ENCODE measurements at places on chromosomes 13 and 19.

GRCh38 chr19:53993448-53993847, 2.0 kb downstream of the CACNG6 start:
- no peak for DNase-seq

GRCh38 chr19:2618611-2619010, 83.9 kb downstream of the GNG7 start:
- DNase-seq = no peak

DNA sequence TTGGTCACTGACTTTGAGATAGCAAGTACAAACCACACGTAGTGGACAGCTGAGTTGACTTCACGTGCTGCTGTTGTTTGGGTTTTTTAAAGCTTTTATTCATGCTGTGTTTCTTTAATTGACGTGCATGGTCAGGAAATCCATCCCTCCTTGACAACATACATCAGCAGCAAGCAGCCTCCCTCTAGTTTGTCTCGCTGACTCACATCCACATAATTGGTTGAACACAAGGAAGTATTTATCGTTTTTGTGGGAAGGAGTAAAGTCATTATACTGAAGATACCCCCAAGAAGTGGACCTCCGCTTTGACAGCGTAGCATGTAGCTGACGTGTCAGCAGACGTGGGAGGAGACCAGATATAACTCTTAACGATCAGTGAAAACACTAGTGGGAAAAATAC, 355.8 kb downstream of the MYO16 start:
- DNase-seq = no peak

DNA sequence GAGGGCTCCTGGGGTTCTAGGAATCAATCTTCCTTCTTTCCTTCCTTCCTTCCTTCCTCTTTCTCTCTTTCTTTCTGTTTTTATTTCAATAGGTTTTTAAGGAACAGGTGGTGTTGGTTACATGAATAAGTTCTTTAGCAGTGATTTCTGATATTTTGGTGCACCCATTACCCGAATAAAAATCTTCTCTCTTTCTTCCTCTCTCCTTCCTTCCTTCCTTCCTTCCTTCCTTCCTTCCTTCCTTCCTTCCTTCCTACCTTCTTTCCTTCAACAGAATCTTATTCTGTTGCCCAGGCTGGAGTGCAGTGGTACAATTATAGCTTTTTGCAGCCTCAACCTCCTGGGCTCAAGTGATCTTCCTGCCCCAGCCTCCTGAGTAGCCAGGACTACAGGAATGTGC, 16.0 kb upstream of the URI1 start:
- DNase-seq = no peak

- peak; percentile 75 for DNase-seq
These were observed 20.8 kb downstream of the NOVA2 start for GRCh38 chr19:45952686-45953505.

DNA sequence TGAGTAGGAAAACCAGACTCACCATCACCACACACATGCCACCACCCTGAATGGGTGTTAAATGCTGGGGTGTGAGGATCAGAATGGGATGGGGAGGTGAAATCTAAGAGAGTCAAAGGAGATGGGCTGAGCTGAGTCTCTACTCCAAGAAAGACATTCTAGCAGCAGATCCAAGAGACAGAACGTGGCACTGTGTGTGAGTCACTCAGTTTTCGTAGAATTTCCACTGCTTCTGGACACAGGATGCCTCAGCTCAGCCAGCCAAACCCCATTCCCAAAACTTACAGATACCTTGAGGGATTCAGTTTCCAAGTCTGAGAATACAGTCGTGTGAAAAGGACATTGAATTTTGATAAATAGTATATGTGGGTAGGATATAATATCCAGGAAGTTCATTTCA, 7.3 kb upstream of the CYP2A7 start:
- DNase-seq = no peak

- no peak for DNase-seq
These were observed 147.4 kb downstream of the ABCC4 start for GRCh38 chr13:95153647-95154412.

DNA sequence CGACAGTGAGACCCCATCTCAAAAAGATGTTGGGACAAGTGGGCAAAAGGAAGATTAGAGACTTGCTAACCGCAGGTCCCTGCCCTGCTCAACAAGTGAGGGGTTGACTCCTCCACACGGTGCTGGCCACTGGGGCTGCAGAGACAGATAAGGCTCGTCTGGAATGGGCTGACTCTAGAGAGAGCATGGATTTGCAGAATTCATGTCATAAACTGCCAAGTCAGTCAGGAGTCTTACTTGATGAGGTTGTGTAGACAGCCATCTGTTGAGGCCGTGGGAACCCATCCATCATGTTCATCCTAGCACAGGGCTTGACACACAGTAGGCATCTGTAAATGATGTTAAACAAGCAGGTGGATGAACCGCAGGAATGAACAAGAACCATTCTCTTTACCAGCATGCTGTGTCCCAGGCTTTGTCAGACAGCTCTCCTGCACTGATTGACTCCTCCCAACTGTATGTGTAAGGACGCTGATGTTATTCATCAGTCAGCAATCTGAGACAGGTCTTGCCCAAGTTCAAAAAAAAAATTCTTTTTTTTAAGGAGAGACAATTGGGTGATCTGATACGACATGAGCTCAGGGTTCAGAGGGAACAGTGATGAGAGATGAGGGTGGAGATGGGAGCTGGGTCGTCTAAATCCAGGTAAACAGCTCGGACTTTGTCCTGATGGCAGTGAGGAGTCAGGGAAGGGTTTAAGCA, 8.8 kb downstream of the PAF1 start:
- no peak for DNase-seq

GRCh38 chr19:45213031-45213430, 32.2 kb downstream of the EXOC3L2 start:
- no peak for DNase-seq

- DNase-seq = no peak
These were observed 3.7 kb downstream of the GADD45B start for GRCh38 chr19:2479556-2480194.

- no peak for DNase-seq
These were observed 14.4 kb downstream of the SPINT2 start for GRCh38 chr19:38278751-38279150.

DNA sequence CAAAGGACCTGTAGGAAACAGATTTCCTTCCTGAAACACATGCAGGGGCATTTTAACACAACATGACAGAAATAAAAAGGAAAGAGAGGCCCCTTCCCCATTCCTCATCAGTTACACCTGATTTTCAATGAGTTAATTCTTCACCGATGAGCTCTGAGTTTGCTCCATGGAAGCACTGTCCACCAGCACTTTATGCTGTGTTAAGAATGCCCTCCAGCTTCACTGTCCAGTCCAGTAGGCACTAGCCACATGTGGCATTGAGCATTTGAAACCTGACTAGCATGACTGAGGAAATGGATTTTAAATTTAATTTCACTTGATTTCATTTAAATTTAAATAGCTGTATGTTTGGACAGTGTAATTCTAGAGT, 217.2 kb upstream of the SLC10A2 start:
- no peak for DNase-seq

- no peak for DNase-seq
These were observed 69.1 kb downstream of the URI1 start for GRCh38 chr19:30011051-30011578.

DNA sequence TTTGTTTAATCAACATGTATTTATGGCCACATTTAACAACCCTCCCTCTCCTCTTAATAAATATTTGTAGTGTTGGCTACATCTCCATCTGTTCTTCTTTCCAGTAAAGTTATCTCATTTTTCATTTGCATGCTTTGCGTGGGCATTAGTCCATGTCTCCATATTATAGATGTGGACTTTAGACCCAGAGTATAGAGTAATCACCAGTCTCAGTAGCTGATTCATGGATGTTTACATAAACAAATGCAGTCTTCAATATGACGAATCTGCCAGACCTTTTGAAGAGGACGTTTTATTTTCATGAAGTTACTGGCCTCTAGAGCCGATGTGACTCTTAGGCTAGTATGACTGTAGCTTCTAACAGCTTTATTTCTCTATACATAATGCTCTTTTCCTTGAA, 1546.2 kb downstream of the OLFM4 start:
- DNase-seq = no peak

GRCh38 chr19:46385636-46386035, 27.7 kb downstream of the CCDC8 start:
- DNase-seq = no peak

GRCh38 chr19:38869836-38870607, 8.1 kb downstream of the RINL start:
- peak; percentile 92 for DNase-seq

GRCh38 chr13:88544836-88545235, 873.7 kb downstream of the SLITRK5 start:
- DNase-seq = no peak

GRCh38 chr13:45231305-45231704, 30.5 kb upstream of the KCTD4 start:
- DNase-seq = no peak

DNA sequence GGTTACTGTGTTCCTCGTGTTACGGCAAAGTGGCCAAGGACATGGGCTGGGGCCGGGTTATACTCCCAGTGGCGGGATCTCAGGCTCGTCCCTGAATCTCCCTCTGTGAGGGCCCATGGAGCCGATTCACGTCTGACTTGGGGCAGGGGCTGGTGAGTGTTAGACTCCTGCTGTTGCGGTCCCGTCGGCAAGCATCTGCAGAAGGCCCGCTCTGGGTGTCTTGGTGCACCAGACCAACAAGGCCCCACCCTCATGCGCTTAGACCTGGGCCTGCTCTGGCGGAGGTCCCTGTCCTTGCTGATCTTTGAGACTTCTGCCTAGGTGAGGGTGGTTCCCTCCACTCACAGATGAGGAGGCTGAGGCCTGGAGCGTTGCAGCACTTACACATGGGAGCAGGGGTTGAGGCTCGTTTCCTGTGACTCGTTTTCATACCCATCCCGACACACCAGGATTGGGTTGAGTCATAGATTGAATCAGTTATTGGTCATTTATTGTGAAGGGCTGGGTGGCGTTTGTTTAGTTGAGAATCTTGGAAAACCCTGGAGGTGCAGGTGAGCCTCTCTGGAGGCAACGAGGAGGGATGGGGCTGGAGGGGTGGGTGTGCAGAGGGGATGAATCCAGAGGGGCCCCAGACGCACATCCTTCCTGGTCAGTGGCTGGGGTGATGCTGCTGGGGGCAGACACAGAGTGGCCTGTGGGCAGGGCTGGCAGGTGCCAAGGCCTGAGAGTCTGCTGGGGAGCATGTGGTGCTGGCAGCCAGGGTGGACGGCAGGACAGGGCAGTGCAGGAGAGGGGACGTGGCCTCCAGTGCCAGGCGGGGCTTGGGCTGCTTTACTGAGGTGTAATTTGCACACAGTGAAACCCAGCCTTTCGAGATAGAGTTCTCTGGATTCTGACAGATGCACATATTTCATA, 4.6 kb downstream of the EPN1 start:
- no peak for DNase-seq

GRCh38 chr13:63595811-63596210, 2180.2 kb upstream of the PCDH20 start:
- DNase-seq = no peak

- no peak for DNase-seq
These were observed 47.8 kb downstream of the PEPD start for GRCh38 chr19:33473653-33474305.

- DNase-seq = no peak
These were observed 183.4 kb downstream of the RBM26 start for GRCh38 chr13:79222427-79223205.

DNA sequence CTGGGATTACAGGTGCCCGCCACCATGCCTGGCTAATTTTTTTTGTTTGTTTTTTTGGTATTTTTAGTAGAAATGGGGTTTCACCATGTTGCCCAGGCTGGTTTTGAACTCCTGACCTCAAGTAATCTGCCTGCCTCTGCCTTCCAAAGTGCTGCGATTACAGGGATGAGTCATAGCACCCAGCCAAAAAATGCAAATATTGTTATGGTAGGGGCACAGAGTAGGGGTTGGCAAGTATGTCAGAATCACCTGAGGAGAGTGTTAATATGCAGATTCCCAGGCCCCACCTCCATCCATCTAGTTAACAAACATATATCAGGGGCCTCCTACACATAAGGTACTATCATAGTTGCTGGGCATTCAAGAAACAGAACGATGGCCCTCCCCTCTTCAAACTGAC, 44.7 kb downstream of the VAV1 start:
- DNase-seq = no peak

- peak; percentile 85 for DNase-seq
These were observed 11.9 kb downstream of the LTBP4 start for GRCh38 chr19:40612831-40613689.

GRCh38 chr13:36332986-36333385, 13.2 kb downstream of the SPART start:
- no peak for DNase-seq

DNA sequence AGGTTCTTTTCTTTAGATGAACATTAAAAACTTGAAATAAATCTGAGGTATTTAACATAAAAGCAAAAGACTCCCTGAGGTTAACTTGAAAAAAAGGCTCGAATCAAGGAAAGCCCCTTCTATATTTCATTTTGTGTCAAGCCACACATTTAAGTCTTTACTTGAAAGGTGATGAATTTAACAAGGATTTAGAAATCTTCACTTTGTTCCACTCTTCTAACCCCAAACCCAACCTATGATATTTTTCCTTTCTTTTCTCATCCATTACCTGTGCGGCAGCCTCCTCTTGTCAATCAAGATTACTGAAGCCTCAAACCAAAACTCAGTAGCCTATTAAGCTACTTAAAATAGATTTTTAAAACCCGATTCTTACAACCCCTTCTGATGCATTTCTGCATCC, 33.8 kb downstream of the MIPEP start:
- DNase-seq = no peak

DNA sequence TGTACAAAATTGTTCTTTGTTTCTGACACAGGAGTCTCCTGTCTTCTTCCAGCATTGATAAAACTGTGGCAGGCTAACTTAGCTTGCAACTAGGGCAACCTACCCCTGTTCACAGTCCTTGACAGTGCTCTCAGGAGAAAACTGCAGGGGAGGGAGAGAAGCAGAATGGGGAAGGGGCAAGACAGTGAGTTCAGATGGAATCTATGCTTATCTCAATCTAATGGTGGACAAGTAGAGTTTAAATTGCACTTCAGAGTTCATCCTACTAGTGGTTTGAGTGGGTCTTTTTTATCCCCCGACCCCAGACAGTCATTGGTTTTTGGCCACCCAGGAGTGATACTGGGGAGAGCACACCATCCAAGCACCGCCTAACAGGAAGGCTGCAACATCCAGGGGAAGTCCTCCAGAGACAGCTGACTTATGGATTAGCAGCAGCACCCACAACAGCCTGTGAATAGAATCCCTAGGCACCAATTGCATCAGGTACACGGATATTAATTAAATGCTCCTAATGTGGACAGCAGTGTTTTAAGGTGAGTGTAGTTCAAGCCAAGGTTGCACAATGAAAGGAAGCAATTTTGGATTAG, 236.6 kb downstream of the NHLRC3 start:
- DNase-seq = no peak
